SK-N-SH treated with all-trans-retinoic acid at 6 μM for 48 hours (cell line): ENCODE measurements at places on chromosomes 2 and 18.

DNA sequence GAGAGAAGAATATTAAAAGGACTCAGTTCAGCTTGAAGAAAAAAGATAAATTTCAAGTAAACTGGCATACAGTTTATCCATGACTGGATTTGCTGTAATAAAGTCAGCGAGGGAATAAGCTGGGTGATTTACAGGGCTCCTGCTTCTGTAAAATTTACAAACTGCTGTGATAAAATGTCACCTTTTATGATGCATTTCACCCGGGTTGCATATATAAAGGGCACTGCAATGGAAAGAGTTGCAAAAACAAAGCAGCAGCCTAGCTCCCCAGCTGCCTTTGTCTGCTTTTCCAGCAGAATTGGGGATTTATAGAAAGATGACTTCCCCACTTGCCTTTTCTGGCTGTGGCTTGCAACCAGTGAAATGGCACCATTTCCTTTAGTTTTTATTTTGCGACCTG lies 132.5 kb upstream of the LHCGR start:
- no peak for ATAC-seq

DNA sequence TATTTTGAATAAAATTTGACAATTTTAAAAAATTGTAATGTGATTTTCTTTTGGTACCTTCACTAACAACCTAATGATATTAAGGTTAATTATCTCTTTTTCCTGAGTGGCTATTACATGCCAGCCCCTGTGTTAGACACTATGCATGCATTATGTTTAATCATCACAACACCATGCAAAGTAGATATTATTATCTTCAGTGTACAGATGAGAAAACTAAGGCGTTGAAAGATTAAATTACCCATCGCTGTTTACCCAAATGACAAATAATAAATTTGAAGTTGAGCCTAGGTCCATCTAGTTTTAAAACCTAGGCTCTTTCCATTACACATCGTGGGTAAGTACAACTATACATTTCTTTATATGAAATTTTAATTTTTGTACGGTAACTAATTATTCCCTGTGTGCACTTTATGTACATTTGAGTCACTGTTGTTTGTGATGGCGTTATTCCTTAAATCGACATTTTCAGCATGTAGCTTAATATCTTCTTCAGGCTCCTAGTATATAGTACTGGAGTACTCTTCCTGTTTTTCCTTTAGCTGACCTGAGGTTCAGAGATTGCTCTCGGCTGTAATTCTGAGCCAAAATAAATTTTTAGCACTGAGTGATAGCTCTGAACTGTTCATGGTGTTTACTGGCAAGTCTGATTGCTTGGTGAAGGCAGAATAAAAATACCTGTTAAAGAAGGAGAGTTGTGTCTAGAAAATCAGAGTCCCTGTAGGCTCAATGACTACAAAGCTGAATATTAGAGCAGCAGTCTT lies 13.9 kb upstream of the MBD2 start:
- no peak for ATAC-seq

DNA sequence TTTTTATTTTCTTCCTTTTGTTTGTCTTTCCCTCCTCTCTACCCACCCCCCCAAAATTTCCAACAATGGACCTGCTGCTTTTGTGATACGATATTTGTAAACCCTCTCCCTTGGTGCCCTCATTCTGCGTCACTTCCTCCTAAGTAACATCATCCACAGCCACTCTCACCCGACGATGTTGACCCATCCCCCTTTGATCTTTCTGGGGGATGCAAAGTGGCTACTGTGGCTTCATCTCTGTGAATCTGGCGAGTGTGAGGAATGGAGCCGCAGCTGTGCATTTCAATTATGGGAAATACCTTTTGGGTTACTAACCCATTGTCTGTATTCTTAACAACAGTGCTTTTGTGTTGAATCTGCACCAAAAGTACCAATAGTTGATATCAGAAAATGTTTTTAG lies 19.4 kb downstream of the ANTXR1 start:
- ATAC-seq, result no peak

DNA sequence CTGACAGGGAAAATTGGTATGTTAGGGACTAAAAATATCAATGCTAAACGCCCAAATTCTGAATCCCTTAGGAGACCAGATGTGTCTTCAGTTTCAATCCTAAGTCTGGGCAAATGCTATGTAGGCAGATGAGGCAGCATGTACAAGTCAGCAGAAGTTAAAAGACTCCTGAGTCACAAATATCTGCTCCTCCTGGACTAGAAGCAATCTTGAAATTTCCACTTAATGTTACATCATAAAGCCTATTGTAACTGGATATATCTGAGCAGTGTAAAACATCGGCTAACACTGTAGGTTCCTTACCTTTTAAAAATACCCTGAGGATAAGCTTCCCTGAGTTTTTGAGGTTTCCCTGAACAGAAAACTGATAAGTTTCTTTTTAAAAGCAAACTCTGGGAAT lies 1087.6 kb upstream of the PIK3C3 start:
- ATAC-seq, result peak; percentile 83

DNA sequence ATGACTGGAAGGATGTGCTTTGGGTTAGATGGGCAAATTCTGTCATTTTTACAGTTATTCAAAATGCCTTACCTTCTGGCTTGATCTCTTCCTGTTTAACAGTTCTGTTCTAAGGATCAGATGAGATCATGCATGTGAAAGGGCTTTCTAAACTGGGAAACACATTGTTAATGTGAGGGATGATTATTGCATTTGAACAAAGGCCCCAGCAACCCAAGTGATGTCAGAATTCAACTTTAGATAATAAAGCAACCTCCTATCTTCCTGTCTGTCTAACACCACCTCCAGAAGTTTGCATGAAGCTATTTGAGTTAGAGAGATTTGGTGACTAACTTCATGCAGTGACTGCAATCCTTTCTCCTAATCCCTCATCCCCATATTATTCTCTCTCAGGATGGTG lies 77.8 kb upstream of the B3GNT2 start:
- no peak for ATAC-seq

DNA sequence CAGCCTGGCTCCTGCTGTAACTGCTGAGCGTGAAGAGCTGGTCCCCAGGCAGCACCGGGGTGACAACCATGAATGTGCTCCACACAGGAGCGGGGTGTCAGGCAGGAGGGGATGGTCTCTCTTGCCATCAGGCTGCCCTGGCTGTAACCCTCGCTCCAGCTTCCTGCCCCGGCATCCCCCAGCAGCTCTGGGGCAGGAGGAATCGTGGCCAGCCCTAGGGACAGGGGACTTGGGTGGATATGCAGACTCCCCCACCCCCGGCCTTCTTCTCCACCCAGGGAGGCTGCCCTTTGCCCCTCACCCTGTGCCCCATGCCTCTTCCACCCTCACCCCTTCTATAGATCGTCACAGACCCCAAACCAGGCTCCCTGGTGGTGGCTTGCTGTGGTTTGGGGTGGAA lies 69.4 kb upstream of the SMAD7 start:
- no peak for ATAC-seq
